ENCODE measurements at places on chromosomes 6 and 20.

DNA sequence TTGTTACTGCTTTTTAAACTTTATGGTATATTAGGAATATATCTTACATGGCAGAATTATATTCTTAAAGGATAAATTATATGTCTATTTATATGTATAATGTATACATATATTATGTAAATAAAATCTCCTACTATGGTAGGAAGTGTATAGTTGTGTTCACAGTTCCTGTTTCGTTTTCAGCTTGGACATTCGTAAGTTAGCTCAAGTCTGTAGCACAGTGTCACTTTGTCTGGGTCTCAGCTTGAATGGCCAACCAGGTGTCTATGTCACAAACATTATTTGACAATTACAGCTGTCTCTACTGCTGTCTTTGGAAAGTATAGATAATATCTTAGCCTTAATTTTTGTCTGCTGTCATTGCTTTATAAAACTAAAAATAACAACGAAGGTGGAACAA is 303.9 kb downstream of the CDKAL1 start:
- no peak for DNase-seq

DNA sequence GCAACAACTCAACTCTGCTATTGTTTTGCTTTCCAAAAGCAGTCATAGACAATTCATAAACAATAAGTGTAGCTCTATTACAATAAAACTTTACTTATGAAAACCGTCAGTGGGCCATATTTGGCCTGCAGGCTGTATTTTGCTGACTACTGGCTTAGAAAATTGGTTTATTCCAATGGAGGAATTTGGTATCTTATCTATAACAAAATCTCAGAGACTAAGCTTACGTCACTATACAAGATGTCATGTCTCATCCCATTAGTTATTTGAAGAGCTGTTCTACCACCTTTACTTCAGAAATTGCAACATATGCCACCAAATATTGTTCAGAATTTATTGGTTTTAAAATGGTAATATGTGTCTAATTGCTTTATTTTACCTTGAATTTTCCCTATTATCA is 436.9 kb downstream of the HTR1B start:
- DNase-seq, result no peak

- DNase-seq, result no peak
These were observed 14.1 kb upstream of the SLC22A2 start for GRCh38 chr6:160272707-160273106.

DNA sequence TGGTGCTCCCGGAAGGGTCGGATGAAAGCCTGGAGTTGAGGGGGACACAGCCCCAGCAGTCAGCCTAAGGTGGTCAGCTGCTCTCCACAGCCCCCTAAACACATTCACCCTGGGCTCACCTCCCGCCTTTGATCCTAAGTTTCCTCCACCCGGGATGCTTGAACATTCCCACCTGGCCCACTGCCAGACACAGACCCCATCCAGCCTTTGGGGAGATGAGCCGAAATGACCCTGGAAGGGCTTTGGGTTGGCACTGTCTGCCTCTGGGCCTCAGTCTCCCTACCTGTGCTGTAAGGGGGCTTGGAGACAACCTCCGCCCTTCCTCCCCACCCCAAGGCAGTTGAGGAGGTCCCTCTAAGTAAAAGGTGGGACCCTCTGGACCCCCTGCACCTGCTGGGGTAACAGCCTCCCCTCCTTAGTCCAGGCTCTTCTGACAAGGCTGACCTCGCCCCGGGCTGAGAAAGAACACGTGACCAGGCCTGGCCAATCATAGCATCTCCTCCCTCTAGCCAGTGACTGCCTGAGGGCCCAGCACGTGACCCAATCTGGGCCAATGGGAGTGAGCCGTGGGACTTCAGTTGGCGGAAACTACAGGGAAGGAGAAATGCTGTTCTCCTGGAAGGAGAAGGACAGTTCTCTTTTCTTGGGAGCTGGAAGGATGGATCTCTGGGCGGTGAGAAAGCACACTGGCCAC is 16.9 kb upstream of the UBE2V1 start:
- no peak for DNase-seq

GRCh38 chr6:159461998-159462397 is 231.0 kb downstream of the SOD2 start:
- DNase-seq, result no peak

Data from activated T-cell treated with anti-CD3 and anti-CD28 coated beads for 1 hour (primary cell).